ENCODE measurements at places on chromosomes 7 and 10.

DNA sequence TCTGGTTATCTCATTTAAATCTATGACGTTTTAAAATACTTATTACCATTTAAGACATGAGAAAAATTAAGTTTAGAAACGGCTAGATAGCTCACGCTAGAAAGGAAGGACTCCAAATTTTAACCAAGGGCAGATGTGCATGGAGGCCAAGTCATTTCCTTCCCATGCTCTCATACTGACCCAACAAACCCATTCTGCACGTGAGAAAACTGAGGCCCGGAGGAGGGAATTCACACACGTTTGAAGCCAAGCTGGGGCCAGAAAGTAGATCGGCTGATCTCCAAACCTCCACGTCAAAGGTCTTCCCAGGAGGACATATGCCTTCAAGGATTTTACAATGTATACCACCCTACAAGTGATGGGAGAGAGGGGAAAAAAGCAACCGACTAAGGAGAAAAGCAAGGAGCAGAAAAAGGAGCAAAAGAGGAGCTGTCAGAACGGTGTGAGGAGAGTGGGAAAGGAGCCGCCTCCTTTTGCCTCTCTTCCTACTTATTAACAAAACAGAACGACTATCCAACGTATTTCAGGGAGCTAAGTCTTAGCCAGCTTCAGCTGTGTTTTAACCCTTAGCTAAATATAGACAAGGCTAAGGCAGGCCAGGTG lies 645 bp upstream of the SIRT1 start:
- DNase-seq = no peak

- DNase-seq = no peak
Measured at GRCh38 chr10:25849268-25849667, 84.8 kb upstream of the MYO3A start.

DNA sequence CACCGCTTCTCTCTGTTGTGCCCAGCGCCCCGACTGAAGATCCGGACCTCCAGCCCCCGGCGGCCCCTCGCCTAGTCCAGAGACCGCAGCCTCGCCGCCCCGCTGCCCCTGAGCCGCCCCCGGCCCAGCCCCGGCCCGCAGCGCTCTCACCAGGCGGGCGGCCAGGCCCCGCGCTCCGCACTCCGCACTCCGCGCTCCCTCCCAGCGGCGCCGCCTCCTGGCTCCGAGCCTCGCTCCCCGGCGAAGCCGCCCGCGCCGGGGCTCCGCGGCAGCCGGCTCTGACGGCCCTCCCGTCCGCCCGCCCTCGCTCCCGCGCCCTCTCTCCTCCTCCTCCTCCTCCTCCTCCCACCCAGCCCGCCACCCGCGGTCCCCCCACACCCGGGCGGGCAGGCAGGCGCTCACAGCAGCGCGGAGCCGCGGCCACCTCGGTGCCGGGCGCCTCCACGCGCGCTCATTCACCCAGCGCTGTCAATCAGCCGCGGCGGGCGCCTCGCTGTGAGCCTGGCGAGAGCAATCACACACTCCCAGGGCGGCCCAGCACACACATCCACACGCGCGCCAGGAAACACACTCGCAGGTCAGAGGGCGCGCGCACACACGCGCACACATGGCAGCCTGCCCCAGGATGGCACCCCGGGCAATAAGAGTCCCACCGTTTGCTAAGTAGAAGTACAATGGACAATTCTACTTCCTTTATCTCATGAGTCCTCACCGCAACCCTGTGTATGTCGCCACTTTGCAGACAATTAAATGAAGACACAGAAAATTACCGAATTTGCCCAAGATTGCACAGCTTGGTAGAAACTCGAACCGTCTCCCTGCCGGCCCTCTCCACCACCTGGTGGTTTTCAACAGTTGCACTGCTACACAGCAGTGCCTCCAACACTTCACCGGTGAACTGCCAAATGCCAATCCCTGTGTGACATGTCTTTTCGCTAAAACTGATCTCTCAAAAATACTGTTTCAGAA lies at the start of gene PRRT4:
TSS of gene PRRT4 (minus strand) at position 280 of the 969 bp plus-strand sequence.
- DNase-seq = no peak

- DNase-seq = no peak
Measured at GRCh38 chr7:155928583-155928982, 116.3 kb upstream of the SHH start.

GRCh38 chr10:69757553-69758309 lies 44.0 kb upstream of the COL13A1 start:
- DNase-seq = peak; percentile 72

DNA sequence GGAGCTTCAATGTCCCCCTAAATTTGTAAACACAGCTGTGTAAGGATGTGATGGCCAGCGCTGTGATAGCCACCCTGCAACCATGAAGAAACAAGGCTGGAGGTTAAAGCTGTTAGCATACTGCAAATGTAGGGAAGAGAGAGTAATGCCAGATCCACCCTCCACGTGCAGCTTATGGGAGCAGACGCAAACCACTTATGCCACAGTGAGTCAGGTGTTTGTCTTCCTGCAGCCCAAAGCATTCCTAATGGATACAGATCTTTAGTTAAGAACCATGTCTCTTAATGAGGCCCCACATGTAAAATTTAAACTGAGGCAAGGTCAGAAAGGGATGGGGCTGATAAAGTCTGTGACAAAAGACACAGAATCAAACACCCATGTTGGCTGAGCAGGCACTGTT lies 13.6 kb upstream of the MYL7 start:
- DNase-seq = no peak

DNA sequence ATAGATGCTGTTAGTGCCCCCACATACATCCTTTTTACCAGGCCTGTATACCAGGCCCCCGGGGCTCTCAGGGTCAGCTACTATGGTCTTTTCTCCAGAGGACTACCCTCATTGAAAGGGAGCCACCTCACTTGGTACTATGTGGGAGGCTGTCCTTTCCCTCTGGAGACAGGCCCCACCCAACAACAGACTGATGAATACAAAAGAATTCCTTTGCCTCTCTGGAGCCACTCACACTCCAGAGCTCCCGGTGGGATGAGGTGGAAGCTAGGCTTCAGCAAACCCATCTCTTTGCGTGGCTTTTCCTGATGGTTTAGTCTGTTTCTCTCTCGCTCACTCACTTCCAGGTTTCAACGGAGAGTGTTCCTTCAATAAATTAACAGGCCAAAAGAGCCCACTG lies 30.3 kb downstream of the ANKMY2 start:
- no peak for DNase-seq

DNA sequence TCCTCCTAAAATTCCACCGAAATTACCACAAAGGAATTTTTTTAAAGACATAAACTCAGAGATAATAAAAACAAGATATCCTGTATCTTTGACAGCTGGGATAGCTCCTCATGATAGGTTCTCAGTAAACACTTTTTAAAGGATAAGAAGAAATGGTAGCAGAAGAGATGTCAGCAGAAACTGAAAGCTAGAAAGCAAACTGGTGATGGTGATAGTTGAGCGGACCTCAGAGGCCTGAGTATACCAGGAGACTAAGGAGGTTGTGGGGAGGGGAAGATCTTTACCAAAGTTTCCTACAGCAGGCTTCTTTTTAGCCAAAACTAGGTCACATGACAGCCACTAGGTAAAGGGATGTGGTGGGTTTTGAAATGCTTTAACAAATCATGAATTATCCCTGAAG lies 22.5 kb downstream of the PCGF5 start:
- DNase-seq = no peak

DNA sequence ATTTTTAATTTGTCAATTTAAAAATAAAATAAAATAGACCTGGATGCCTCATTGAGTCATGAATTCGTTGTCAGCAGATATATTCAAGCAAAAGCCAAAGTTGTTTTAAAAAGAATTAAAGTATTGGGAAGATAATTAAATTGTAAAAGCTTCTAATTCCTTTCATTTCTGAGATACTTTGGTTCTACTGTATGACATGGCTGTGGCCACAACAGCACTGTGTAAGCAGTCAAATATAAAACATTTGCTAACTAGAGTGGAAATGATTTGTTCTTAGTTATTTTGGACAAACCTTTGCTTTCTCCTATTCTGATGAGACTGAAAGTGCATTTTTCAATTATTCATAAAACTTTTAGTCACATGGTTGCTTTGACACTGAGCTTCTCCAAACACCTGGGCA lies 143.6 kb upstream of the FAM13C start:
- DNase-seq = no peak

DNA sequence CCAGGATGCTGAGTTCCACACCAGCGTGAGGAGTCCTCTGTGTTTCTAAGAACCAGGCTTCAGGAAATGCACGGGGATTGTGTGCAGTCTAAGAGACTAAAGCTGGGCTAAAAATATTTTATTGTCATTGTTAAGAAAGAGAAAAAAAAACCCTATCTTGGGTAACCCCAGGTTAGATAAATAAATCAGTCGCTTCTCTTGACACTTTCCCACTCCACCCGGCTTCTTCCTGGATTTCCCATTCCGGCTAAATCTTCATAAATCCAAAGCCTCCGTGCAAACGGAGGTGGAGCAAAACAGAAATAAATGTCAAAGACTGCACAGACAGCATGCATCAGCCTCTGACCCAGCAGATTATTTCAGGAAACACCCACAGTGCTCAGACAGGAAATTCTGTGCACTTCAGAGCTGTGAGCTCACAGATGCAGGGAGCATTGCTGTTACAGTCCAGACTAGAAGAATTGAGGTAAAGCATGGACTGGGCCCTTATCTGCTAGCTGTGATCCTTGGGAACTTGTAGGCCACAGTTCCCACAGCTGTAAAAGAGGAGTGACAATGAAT lies 44.8 kb upstream of the GRID1 start:
- DNase-seq = no peak

GRCh38 chr10:103168438-103168837 lies 24.6 kb downstream of the NT5C2 start:
- no peak for DNase-seq

GRCh38 chr10:127524908-127525665 lies 24.0 kb upstream of the NPS start:
- no peak for DNase-seq

DNA sequence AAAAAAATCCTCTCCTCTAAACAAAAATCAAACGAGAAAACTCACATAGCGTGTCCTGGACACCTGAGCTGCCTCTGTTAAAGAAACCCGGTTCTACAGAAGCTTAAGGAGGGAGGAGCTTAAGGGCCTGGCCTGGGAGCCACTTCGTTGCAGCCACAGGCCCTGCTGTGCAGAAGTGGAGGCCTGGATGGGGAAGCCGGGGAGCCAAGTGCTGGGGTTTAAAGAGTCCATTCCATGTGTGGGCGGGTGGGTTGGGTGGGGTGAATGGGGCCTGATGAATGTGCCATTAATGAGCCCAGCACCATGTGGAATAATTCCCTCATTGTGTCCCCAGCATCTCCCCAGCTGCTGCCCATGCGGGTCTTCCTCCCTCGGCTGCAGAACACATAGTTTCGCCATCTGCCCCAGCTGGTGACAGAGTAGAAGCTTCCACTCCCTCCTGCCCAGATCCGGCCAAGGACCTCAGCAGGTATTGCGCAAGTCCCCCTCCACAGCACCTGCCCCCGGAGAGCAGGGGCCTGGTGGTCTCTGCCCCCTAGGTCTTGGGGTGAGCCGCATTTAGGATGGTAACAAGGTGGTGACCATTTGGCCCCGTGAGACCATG lies 127.8 kb upstream of the BTBD16 start:
- DNase-seq = no peak

DNA sequence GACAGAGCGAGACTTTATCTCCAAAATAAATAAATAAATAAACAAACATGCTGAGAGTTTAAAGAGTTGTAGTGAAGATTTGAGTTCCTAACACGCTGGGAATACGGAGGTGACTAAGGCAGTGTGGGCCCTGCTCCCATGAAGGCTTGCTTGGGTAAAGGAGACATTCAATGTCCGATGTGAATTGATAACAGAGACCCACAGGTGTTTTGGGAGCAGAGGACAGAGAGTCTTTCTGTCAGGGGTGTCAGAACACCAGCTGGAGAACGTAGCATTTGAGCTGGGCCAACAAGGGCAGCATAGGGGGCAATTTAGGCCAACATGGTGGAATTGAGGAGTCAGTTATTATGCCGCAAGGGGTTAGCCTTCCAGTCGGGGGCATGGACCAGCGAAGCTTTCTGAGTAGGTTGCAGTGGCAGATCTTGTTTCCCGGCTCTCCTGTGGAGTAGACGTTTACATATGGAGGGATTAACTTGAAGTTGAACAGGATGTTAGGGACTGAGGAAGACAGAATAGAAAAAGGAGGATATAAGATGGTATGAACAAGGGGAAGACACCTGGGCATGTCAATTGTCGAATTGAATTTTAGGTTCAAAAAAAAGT lies 5.6 kb downstream of the PROSER2 start:
- no peak for DNase-seq

GRCh38 chr10:116464257-116464656 lies 36.6 kb downstream of the PNLIPRP3 start:
- no peak for DNase-seq

GRCh38 chr10:73785721-73786511 lies 510 bp downstream of the ZSWIM8 start:
- DNase-seq = peak; percentile 72

DNA sequence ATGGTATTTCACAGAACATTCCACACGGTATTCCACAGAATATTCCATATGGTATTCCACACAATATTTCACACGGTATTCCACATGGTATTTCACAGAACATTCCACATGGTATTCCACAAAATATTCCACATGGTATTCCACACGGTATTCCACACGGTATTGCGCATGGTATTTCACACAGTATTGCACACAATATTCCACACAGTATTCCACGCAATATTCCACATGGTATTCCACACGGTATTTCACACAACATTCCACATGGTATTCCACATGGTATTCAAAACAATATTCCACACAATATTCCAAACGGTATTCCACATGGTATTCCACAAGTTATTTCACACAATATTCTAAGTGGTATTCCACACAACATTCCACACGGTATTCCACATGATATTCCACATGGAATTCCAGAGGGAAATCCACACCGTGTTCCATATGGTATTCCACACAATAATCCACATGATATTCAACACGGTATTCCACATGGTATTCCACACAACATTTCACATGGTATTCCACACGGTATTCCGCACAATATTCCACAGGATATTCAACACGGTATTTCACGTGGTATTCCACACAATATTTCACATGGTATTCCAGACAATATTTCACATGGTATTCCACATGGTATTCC lies 136.7 kb upstream of the CHST15 start:
- DNase-seq = peak; percentile 11

- DNase-seq = no peak
Measured at GRCh38 chr10:9895981-9896380, 1121.7 kb upstream of the CELF2 start.

DNA sequence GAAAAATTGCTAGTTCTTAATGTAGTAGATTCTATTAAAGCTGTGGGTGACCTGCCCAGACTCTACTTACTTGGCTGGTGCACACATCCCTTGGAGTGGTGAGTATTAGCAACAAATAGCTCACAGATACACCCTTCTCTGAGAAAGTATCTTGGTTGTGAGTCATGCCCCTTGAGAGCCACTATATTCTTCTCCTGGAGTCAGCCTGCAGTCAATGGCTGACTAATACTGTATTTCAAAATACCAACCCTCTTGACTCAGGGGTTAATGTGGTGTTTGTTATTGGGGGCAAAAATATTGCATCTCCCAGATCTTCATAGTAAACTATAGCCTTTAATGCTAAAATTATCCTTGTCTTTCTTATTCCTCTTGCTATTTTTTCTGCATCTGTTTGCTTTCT lies 354.9 kb downstream of the BMPER start:
- no peak for DNase-seq

- no peak for DNase-seq
Measured at GRCh38 chr7:101239951-101240220, 2.3 kb upstream of the CLDN15 start.
